Colonic mucosa (tissue), 4 donors: ENCODE measurements at places on chromosomes 1 and 21.
A peak's percentile ranks its signal among the peaks of the same experiment; 100 is the strongest.

DNA sequence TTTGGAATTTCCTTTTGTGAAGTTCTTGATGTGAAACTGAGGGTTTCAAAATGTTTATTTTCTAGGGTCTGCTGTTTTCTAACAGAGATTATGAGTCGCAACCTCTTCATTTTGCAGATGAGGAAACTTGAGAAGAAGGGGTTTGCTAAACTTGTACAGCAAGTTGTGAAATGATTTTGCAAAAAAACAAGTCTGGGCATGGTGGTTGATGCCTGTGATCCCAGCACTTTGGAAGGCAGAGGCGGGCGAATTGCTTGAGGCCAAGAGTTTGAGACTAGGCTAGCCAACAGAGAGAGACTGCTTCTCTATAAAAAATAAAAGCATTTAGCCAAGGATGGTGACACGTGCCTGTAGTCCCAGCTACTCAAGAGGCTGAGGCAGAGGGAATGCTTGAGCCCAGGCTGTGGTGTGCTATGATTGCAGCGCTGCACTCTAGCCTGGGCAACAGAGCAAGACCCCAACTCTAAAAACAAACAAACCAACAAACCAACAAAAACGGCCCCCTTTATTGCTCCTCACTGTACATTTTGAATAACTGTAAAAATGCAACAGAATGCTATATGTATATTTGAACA, 9.9 kb downstream of the TRIM67 start:
- DNase-seq = no peak

GRCh38 chr1:171805395-171806115, 24.1 kb downstream of the METTL13 start:
- no peak for DNase-seq

DNA sequence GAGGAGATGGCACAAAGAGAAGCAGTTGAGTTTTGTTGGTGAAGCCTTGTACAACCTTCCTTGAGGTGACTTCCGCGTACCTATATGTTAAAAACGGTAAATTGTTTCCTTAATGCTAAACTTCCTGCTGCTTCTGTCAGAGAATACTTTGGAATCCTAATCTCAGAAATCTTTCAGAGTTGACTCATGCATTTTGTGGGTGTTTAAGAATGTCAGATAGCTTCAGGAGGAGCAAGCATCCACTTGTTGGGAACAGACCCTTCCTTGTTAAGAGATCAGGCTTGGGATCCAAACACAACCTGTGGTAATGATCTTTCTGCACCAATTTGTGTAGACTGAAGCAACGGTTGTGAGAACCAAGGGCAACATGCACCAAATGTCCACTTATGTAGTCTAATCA, 29.5 kb downstream of the AK4 start:
- DNase-seq = no peak

- peak; percentile 20 for DNase-seq
Observed at GRCh38 chr21:46098303-46099141, 610 bp downstream of the COL6A2 start.

DNA sequence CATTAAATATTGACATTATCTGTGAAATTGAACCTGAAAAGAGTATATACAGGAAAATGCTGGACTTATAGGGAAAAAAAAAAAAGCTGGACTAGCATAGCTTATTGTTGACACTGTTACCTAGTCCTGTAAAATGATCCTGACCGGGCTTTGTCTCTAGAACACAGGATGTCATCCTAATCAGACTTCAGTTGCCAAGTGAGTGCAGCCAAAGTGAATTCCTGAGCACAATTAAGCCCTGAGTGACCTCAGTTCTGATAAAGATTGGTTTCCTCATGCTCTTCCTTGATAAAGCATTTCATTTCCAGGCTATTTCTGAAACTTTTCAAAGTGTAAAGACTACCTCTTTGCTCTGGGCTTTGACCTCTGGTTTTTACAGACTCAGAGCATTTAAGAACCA, 19.8 kb downstream of the SELP start:
- DNase-seq = no peak

- no peak for DNase-seq
Observed at GRCh38 chr21:33313183-33313582, 11.6 kb upstream of the IFNAR1 start.

GRCh38 chr1:232192781-232193450, 437.0 kb downstream of the SIPA1L2 start:
- no peak for DNase-seq

DNA sequence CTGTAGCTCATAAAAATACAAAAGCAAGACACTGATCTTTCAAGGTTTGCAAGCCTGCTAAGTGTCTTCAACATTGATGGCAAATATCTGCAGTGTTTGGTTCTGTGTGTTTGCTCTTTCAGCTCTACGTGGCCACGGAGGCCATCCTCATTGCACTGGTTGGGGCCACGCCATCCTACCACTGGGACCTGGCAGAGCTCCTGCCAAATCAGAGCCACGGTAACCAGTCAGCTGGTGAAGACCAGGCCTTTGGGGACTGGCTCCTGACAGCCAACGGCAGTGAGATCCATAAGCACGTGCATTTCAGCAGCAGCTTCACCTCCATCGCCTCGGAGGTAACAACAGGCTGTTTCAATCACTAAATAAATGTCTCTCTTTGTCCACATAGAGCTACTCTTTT, 15.6 kb downstream of the SLC22A15 start:
- no peak for DNase-seq

GRCh38 chr1:86430376-86430775, 6.4 kb downstream of the CLCA2 start:
- no peak for DNase-seq

GRCh38 chr1:170593173-170594011, 61.4 kb downstream of the GORAB start:
- DNase-seq = no peak

DNA sequence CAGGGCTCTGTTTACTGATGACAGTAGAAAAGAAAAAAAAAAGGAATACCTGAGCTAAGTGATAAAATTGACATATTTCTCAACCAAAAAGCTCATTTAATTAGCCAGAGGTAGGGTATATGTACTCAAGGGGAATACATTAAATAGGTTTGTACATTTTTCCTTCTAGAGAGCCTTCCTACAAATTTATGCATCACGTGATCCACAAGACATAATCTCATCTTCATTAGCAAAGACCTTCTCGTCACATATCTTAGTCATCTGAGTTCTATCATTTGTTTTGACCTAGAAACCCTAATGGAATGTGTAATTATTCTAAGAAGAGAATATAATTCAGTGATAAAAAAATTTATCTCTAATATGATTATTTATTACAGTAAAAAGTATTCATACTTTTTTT, 30.7 kb upstream of the CFHR4 start:
- no peak for DNase-seq

DNA sequence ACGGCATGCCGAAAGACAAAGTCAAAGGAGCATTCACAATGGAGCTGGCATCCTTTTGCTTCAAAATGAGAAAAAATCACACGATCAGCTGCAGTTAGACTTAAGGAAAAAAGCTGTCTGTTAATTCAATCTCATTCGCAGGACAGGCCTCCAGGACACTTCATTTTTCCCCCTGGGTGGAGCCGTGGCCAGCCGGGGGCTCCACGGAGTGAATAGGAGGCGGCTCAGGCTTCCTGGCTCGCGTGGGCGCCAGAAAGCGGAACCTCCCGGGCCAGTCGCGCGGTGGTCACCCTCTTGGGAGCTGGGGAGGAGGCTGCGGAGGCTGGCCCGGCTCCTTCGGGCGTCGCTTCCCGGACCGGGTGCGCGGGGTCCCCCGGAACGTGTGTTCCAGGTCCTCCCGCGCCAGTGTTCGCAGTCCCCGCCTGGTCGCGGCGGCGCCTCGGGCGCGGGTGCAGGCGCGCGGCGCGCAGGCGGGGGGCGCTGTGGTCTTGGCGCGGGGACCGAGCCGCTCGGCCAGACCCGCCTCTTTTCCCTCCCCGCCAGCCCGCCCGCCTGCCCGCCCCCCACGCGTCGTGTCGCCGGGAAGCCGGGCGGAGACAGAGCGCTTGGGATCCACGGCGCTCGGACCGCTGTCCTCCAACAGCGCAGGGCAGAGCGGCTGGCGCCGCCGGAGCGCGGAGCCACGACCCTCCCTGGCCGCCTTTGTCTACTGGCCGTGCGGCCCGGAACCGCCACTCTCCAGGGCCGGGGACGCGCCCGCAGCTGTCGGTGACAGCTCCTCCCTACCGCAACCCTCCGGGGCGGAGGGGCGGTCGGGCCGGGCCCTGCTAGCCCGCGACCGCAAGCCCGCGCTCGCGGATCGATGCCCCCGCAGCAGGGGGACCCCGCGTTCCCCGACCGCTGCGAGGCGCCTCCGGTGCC, at the start of gene RHOU:
Gene RHOU, plus strand, starts transcription at position 599 of the 921 bp plus-strand sequence. Its CDS starts 264 bp downstream, at position 863.
- peak; percentile 76 for DNase-seq

DNA sequence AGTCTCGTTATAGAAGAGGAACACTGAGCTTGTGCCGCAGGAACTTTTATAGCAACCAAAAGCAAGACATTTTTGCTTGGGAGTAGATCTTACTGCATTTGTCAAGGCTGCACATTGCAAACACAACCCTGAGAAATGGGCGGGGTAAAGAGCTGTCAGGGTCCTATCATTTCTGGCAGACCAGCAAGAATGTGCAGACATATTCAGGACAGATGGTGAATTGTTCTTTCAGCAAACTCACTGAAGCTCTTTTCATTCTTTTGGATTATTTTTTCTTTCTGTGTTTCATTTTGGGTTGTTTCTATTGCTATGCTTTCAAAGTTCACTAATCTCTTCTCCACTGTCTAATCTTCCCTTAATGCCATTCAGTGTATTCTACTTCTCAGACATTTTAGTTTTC, 5.1 kb upstream of the ACTN2 start:
- no peak for DNase-seq

GRCh38 chr1:58391056-58391455, 155.5 kb downstream of the OMA1 start:
- no peak for DNase-seq
